NCI-H1048 (cell line): ENCODE measurements at places on chromosomes 1 and 21.

GRCh38 chr1:237542525-237543418 is 347.9 kb downstream of the ZP4 start:
- no peak for DNase-seq

GRCh38 chr21:21084179-21084578 is 86.0 kb downstream of the NCAM2 start:
- no peak for DNase-seq

DNA sequence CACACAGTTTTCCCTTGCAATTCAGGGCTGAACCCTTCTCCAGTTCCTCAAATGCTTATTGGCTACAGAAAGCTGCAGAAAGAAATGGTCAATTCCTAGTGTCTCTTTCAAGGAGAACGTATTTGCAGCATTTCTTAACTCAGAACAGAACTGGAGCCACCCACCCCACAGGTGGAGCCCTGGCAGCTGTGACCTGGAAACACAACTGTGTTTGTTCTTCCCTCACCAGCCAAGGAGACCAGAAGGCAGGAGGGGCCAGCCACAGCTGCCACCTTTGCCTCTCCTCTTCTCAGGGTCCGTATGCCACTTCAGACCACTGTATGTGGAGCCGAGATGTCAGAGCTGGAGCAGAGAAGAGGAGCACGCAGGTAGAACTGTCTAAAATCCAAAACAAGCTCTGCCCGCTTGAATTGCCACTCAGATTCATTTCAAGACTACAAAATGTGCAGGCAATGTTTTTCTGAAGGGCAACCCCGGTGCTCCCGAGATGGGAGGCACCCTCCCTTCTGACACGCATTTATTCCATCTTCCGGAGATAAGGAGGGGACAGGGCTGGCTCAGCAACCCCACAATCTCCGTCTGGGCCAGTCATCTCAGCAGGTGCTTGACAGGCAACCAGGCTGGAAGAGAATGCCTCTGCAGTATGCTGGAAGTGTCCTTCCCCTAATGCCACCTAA is 16.7 kb downstream of the CD247 start:
- no peak for DNase-seq

DNA sequence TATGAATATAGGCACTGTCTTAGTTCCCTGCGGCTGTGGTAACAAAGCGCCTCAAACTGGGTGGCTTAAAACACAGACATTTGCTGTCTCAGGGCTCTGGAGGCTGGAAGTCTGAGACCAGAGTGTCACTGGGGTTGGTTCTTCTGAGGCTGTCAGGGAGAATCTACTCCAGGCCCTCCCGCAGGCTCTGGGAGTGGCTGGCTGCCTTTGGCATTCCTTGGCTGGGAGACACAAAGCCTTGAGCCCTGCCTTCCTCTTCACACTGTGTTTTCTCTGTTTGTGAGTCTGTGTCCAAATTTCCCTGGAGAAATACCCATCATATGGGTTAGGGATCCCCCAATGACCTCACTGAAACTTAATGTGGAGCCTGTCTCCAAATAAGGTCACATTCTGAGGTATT is 38.5 kb downstream of the B3GALT5 start:
- DNase-seq = no peak

GRCh38 chr21:44800971-44801467 is 601 bp downstream of the UBE2G2 start:
- no peak for DNase-seq
